ENCODE measurements at places on chromosomes 3 and 15.

GRCh38 chr3:71870966-71871512 lies 86.1 kb upstream of the PROK2 start:
- DNase-seq, result no peak

DNA sequence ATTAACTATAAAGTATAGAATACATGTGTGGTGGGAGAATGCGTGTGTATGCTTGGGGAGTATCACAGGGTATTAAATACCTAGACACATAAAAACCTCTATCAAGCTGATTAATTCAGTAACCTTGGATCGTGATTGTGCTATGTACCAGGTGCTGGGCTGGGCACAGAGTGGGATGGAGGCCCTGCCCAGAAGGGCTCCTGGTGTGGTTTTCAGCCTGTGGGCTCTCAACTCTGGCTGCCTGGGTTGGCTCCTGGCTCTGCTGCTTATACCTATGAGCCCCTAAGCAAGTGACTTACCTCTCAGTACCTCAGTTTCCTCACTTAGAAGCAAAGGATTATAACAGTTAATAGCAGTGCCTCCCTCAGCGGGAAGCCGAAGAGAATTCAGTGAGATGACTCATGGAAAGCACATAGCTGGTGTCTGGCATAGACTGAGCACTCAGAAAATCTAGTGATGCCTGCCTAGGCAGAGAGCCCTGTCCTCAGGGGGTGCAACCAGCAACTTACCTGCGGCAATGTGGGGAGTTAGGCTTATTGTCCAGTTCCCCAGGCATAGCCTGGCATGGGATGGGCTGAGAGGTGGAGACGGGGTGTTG lies 90.6 kb upstream of the MYZAP start:
- no peak for DNase-seq

DNA sequence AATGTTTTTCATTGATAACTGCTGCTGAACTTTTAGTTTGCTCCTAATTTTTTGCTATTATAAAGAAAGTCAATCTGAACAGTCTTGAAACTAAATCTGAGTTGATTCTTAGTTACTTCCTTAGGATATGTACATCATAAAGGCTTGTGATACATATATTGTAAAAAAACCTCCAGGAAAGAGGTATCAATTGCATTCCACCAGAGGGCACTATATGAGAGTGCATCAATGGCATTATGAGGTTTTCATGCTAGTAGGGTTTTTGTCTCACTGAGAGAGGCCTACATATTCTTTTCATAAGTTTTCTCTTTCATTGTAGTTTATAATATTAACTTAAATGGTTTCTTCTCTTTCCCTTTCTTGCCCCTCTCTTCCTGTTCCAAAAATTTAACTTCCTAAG lies 46.9 kb downstream of the PIK3R4 start:
- DNase-seq, result no peak

- no peak for DNase-seq
Measured at GRCh38 chr3:133468251-133468721, 68.4 kb downstream of the BFSP2 start.

GRCh38 chr3:148147903-148148302 lies 549.8 kb upstream of the AGTR1 start:
- no peak for DNase-seq

DNA sequence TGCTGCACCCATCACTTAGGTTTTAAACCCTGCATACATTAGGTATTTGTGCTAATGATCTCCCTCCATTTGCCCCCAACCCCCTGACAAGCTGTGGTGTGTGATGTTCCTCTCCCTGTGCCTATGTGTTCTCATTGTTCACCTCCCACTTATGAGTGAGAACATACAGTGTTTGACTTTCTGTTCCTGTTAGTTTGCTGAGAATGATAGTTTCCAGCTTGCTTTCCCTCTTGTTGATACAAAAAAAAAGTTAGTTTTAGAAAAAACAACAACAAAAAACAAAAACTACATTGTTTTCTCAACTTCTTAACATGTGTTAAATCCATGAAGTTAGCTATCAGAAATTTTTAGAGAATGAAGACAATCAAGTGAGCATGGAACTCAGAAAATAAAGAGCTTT lies 953.0 kb downstream of the VGLL3 start:
- no peak for DNase-seq

DNA sequence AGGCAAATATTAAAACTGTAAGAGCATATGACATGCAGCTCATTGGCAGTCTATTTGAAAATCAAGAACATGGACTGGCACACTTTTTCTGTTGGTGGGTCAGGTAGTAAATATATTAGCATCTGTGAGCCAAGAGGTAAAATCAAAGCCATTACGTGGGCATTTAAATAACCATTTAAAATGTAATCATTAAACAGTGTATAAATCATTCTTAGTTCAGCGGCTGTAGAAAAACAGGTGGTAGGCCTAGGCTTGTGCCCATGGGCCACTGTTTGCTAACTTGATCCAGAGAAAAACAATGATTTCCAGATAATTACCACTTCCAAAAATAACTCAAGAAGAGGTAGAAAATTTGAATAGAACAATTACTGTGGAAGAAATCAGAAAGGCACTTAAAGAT lies 105.1 kb downstream of the CHST2 start:
- DNase-seq, result no peak

- DNase-seq, result no peak
Measured at GRCh38 chr3:151431940-151432339, 28.9 kb downstream of the IGSF10 start.

DNA sequence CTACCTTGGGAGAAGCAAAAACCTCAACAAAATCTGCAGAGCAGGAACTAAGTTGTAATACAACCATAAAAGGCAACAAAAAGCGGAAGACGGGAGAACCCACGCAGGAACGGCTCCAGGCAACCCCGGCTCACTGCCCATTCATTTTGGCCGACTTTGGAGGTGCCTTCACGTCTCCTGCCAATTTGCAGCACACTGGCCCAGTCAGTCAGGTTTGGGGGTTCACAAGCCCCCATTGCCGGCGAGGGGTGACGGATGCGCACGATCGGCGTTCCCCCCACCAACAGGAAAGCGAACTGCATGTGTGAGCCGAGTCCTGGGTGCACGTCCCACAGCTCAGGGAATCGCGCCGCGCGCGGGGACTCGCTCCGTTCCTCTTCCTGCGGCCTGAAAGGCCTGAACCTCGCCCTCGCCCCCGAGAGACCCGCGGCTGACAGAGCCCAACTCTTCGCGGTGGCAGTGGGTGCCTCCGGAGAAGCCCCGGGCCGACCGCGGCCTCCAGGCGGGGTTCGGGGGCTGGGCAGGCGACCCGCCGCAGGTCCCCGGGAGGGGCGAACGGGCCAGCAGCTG lies 463 bp downstream of the TERC start:
- DNase-seq, result peak; percentile 57

DNA sequence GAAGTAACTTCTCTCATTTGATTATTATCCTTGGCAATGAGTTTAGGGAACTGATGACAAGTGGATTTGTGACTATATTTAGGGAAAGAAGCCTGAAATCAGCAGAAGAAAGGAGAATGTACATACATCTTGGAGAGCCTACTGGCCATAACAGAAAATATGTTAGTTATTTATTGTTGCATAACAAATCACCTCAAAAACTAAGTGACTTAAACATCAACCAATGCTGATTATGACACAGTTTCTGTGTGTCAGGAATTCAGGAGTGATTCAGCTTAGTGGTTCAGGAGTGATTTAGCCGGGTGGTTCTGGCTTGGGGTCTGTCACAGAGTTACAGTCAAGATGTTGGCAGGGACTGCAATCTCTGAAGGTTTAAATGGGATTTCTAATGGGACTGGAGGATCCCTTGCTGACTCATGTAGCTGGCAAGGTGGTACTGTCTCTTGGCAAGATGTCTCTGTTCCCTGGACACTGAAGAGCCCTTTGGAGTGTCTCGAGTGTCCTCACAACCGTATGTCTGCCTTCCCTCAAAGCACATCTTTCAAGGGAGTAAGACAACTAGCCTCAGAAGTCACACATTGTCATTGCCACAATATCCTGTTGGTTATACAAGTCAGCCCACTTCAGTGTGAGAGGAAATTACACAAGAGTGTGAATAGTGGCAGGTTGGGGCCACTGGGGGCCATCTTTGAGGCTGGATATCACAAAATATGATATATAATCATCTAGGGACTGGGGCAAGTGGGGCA lies 248.9 kb downstream of the SV2B start:
- no peak for DNase-seq

GRCh38 chr3:133663569-133664313 lies 2.0 kb upstream of the TOPBP1 start:
- DNase-seq, result no peak

DNA sequence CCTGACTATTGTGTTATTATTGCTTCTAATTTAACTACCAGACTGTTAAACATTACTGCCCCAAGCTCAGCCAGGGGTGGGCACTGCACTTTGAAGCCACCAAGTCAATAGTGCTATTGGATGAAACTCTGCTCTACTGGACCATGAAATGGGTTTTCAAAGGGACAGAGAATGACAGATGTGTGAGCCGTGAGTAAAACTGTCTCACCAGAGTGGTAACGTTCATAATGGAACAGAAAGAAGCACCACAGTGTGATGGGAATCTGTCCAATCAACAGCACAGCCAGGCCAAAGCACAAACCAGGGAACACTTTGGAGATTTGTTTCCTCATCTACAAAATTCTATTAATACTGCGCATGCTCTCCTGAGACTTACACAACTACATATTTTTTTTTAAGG lies 171.8 kb upstream of the LPP start:
- no peak for DNase-seq

- no peak for DNase-seq
Measured at GRCh38 chr15:85336880-85337279, 43.5 kb upstream of the AKAP13 start.

- no peak for DNase-seq
Measured at GRCh38 chr3:173216063-173216462, 75.0 kb upstream of the SPATA16 start.

DNA sequence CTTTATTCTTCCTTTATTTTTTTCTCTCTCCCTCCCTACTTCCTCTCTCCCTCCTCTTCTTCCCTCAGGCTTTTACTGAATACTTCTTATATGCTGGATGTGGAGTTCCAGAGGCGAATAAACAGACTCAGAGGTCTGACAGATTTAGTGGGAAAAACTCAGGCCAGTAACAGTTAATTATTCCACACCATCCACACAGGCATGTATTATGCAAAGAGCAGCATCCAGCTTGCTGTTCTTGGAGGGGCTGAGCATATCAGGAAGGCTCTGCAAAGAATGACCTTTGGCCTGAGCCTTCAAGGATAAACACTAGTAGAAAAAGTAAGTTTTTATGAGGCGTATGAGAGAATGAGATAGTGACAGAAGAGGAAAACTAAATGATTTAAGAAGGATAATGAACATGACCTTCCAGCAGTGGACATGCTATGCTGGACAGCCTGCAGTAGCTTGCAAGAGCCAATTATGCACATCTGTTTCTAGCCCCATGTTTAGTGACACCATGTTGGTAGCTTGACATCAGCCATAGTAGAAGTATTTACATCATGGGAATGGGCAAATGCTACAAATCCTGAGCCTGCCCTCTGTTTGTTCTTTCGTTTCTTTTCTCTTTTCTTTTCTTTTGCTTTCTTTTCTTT lies 387.4 kb downstream of the EPHB1 start:
- no peak for DNase-seq

GRCh38 chr15:94231723-94232468 lies 535 bp downstream of the MCTP2 start:
- no peak for DNase-seq

DNA sequence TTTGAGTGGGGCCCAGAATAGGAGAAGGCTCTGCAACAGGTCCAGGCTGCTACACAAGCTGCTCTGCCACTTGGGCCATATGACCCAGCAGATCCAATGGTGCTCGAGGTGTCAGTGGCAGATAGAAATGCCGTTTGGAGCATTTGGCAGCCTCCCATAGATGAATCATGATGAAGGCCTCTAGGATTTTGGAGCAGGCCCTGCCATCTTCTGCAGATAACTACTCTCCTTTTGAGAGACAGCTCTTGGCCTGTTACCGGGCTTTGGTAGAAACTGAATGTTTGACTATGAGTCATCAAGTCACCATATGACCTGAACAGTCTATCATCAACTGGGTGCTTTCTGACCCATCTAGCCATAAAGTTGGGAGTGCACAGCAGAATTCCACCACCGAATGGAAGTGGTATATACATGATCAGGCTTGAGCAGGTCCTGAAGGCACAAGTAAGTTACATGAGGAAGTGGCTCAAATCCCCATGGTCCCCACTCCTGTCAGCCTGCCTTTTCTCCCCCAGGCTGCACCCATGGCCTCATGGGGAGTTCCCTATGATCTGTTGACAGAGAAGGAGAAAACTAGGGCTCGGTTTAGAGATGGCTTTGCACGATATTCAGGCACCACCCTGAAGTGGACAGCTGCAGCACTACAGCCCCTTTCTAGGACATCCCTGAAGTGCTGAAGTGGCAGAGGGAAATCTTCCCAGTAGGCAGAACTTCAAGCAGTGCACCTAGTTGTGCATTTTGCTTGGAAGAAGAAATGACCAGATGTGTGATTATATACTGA lies 971.4 kb downstream of the MCTP2 start:
- no peak for DNase-seq

DNA sequence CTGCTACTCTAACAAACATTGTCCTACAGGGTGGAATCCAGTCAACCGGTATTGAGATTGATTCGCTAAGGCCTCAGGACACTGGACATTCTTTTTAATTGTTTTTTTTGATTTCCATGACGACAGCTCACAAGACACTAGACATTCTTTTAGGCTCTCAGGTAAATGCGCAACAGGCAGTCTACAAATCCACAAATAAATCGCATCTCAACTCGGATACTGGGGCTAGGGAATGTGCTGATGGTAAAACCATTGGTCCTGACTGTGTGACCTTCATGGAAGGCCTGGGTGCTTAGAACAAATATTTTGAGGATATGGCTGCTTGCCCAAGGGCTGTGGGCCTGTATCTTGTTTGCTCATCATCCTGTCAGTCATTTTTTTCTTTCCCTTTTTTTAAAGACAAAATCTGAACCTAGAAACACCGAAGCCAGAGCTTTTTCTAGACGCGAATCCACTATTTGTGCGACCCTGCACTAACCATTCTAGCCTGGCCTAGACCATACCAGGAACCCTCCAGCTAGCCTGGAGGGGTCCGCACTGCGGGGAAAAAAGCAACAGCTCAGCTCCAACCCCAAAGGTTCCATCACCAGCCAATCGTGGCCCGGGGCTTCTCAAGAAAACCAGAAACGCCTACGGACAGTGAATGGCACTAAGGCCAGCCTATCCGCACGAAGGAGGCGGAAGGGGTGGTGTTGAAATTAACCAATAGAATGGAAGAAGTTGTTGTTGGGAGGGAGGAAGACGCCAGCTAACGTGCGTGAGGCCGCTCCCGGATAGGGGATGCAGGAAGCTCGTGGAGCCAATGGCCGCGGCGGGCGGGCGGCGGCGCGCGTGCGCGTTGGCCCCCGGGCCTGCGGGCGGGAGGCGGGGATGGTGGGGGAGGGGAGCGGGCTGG lies 18.1 kb upstream of the CHD2 start:
- DNase-seq, result peak; percentile 99

GRCh38 chr3:140370686-140371085 lies 307.2 kb upstream of the TRIM42 start:
- DNase-seq, result no peak

- DNase-seq, result no peak
Measured at GRCh38 chr3:133157716-133158115, 119.5 kb downstream of the TMEM108 start.

DNA sequence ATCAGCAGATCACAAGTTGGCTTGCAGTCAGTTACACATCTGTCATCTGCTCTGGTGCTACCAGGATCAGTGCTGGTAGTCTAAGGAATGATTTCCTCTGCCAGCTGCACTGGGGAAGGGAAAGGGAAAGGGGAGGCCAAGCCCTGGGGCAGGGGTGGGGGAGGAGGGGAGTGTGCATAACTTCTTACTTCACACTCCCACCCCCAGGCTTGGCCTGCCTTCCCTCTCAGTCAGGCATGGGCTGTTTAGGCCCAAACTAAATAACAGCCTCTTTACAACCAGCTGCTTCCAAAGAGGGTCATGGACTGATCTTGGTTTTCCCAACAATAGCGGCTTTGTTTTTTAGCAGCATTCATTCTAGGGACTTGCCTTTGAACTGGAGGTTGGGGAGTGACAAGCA lies 86.1 kb upstream of the PSMD6 start:
- DNase-seq, result no peak
